Fibroblast of lung (primary cell): ENCODE measurements at places on chromosomes 7 and 10. TPM values are rescaled to one million over a fixed set of nuclear protein-coding genes. Genes with fewer than 3 reads are reported as not detected.

DNA sequence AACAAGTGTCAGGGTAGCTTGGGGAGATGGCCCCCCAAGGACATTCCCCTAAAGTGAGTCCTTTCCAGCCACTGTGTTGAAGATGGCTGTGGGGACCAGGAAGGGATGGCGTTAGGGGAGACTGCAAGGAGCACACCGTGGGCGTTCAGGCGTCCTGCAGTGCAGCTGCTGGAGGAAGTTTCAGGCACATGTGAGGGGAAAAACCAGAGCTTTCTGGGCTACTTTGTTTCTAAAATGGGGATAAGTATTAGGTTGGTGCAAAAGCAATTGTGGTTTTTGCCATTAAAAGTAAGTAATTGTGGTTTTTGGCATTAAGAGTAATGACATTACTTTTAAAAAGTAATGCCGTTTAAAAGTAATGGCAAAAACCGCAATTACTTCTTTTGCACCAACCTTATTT is 14.3 kb downstream of the PRF1 start:
- no peak for DNase-seq

- no peak for DNase-seq
Observed at GRCh38 chr7:18770822-18771221, 275.3 kb downstream of the HDAC9 start.

DNA sequence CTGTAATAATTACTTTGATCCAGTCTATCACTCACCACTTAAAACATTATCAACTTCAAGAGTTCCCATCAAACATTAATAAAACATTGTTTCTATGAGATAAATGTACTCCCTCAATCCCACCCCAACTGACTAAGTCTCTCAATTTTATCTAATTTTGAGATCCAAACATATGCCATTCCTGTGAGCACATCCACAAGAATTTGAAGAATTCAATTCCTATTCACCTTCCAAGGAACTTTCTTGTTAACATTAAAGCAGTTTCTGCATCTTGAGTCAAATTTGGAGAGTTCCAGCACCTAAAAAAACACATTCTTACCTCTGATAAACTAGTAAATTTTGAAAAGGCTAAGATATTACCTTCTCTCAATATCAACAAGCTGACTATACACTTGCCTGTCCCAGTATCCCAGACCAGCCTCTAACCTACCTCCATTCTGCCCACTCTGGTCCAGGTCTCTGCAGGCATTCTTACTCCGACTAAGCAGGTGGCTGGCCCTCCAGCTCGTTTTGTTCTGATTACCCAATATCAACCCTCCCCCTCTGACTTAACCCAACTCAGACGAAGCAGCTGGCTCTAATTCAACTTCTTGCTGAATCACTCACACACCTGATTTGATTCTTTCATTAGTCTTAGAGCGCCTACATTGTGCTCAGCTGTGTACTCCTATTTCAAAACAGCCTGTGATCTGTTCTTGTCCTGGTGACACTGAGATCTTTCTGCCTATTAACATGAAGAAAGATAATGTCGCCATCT is 275.2 kb downstream of the IPMK start:
- peak; percentile 76 for DNase-seq

The SPDYE9 gene
- polyA plus RNA-seq, result not detected in 2 replicates

The GPER1 gene
- polyA plus RNA-seq, result 2.0 and 2.4 TPM in 2 replicates

The THNSL1 gene
- polyA plus RNA-seq, result 1.6 and 2.2 TPM in 2 replicates

The LMOD2 gene
- polyA plus RNA-seq, result not detected in 2 replicates
